Activated T-helper 1 cell treated with anti-CD3 and anti-CD28 coated beads, Interleukin-2, amount 50 U/mL, for 16 hours (primary cell): ENCODE measurements at places on chromosomes 2 and 18.

GRCh38 chr2:232632904-232633412 is 446 bp upstream of the EFHD1 start:
- no peak for DNase-seq

DNA sequence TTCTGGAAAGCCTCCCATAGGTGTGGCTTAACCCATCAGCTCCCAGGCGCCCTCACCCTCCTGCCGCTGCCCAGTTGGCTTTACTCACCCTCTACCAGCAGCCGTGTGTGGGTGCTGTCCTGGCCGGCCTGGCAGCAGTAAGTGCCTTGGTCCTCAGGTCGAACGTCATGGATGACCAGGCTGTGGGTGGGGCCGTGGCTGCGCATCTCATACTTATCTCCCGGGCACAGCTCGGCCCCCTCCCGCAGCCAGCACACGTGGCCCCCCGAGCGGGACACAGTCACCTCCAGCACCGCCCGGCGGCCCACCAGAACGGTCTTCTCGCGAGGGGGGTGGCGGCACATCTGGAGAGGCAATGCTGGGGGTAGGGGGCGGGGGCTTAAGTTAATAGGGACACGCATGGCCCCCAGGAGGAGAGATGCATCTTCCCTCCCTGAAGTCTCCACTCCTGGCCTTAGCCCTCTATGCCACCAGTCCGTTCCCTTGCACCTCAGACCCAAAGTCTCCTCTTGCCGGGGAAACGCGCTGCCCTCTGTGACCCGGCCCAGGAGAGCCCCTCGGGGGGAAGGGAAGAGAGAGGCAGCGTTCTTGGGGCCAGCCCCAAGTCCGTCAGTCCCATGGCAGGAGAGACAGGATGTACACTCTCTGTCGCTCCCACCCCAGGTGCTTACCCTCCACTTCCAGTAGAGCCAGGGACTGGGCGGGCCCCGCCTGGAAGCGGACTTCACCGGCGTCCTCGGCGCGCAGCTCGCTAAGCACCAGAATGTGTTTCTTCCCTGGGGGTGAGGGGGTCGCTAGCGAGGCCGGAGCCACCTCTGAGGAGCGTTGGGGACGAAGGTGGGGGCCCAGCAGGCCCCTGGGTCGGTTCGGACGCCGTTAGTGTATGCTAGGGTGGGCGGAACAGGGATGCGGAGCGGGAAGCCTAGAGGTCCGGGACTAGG is 7.9 kb downstream of the TMEM198 start:
- no peak for DNase-seq

- no peak for DNase-seq
Measured at GRCh38 chr2:200442471-200442870, 67.4 kb downstream of the KCTD18 start.

- no peak for DNase-seq
Measured at GRCh38 chr18:38028946-38029345, 463.3 kb upstream of the CELF4 start.

GRCh38 chr18:75400366-75400765 is 27.1 kb downstream of the SMIM21 start:
- DNase-seq = no peak

DNA sequence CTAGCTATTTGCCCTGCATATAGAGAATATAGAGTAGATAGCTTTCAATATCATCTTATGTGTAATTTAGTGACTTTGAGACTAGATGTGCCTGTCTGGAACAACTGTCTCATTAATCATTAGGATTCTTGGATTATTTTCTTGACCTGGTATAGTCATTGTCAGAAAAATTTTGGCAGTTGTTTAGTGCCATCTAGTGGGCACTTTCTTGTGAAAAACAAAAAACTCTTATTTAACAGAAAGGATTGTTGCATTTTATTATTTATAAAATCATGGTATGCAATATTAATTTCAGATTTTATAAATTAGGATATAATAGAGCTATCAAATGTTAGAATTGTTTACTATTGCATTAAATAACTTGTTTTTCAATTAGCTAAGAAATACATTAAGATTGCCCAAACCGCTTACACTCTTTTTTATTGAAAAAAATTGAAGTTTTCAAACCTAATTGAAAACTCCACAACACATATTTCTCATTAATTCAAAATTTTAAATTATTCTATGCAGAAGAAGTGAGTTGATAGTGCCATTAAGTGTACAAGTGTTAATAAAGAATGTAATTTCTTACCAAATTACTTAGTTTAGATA is 80.3 kb downstream of the DYNAP start:
- DNase-seq = no peak

- no peak for DNase-seq
Measured at GRCh38 chr2:60292242-60292641, 261.2 kb downstream of the BCL11A start.

GRCh38 chr2:42638080-42638784 is 69.8 kb downstream of the MTA3 start:
- DNase-seq = no peak

- DNase-seq = peak; percentile 72
Measured at GRCh38 chr2:237923481-237924163, 43.2 kb upstream of the UBE2F start.

DNA sequence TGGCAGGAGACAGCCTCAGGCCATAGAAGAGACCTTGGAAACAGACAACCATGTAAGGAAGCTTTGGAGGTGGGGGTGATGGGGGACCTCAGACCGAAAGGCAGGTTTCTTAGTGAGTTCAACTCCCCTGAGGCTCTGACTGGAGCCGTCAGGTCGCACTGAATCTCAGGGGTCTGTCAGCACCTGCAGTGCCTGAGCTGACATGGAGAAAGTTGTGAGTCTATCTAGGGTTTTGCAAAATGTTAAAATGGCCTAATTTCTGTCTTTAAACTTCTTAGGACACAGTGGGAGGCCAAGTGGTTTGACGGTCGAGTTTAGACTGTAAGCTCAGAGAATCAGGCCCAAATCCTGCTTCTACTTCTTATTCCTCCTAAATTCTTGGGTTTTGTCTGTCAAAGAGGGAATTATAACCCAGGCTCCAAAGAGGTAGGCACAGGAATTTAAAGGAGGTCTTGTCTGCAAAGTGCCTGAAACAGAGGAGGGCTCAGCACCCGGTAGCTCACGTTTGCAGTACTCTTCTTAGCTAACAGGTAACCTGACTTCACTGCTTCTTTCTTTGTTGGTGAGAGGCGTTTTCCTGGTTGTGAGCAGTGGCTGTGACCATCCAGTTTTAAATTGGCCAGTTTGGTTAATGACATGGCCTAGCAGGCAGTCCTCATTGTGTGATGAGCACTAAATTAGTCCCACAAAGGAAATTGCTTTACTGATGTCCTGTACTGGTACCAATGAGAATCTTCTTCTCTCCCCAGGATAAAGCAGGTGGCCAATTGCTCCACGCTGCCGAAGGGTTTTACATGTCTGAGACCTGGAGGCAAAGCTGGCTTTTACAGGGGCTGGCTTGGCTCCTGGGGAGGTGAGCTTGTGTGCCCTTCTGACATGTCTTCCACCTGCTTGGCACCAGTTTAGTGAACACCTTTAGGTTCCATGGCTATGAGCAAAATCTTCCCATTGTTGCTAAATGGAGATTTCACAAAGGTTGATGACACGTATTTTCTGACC is 95.7 kb downstream of the MYCN start:
- DNase-seq = no peak

- DNase-seq = no peak
Measured at GRCh38 chr2:176763130-176763529, 449.5 kb upstream of the HNRNPA3 start.

GRCh38 chr18:33184958-33185357 is 255.6 kb downstream of the CCDC178 start:
- DNase-seq = no peak

DNA sequence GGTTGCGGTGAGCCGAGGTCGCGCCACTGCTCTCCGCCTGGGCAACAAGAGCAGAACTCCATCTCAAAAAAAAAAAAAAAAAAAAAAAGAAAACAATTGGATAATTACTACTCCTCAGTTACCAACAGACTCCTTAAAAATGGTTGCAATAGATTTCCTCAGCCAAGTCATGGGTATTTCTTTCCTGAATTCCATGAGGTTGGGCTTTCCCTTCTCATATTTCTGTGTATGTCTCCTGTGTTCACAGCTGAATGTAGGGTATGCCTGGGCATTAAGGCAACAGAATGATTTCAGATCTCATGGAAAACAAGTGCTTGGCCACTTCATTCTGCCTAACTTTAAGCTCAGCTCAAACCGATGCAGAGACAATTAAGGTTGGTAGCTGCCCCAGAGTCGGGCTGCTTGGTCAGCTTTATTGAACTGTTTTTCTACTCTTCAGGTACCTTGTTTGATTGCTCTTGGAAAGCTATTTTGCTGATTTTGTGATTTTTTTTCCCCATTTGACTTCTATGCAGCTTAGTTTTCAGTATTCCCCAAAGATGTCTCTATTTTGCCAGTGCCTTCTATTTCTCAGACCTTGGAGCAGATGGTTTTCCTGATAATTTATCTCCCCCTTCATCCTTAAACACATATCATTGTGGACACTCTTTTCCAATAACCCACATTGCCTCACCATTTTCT is 24.8 kb downstream of the KIF5C start:
- DNase-seq = no peak

DNA sequence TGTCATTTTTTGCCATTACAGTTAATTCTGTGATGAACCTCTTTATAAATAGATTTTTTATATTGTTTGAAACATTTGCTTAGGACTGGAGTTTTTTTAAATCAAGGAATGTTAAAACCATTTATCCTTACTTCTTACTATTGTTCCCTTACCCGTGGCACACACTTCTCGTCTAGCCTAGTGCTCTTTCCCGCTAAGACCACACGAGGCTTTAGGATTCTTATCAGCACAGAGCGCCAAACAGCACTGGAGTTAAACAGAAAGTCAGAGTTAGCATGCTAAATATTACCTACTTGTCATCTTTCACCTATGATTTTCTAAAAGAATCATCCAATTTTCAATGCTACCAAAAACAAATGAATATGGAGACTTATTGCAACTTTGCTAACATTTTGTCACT is 112.6 kb downstream of the TMEFF2 start:
- no peak for DNase-seq
